ENCODE measurements at places on chromosomes 6 and 20.

DNA sequence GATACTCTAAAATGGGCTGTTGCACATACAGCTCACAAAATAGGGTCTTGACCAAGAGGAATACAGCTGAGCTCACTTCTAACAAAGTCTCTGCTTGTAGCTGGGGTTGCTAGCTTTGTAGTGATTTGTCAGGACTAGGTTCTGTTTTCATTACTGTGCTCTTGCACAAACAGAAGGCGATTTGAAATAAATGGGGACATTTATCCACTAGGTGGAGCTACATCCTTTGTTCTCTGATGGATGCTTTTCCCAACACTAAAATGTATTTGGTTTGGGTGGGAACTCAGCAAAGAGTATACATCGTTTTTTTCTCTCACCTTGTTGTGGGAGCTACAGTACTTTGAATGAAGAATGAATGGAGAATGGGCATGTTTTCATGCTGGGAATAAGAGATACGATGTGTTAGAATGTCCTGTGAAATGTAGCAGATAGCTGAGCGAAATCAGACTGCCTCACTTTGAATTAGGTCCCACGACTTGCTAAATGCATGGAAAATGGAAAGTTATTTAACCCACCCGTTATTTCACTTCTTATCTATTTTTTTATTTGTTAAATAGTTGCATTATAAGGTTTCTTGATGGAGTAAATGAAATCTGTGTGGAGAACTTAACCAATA is 494.7 kb upstream of the MAP3K7 start:
- no peak for DNase-seq

DNA sequence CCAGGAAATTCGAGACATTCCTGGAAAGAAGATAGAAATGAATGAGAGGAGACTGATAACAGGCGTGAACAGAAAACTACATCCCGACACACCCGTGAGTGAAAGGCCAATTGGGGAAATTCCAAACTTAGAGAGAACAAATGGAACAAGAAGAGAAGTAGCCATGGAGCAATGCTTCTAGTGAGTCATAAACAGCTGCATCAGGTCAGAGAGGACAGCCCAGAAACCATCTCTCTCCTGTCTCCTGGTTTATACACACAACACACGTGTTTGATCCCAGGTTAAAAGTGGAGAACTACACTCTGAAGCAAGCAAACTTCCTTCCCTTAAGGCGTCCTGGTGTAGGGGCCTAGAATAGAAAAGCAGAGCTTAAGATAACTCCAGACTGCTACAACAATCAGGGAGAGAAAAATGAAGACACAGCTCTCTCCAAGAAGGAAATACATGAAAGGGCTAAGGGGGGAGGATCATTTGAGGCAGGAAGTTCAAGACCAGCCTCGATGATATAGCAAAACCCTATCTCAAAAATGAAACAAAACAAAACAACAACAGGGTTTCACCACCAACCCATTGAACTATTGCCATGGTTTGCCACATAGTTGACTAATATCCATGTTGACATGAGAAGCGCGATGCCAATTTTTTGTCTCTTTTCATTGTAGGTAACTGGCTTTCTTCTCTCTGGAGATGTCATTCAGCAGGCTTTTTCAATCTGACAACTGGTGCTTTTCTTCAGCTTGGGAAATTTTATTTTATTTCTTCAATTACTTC is 26.9 kb downstream of the NRN1 start:
- DNase-seq = no peak

DNA sequence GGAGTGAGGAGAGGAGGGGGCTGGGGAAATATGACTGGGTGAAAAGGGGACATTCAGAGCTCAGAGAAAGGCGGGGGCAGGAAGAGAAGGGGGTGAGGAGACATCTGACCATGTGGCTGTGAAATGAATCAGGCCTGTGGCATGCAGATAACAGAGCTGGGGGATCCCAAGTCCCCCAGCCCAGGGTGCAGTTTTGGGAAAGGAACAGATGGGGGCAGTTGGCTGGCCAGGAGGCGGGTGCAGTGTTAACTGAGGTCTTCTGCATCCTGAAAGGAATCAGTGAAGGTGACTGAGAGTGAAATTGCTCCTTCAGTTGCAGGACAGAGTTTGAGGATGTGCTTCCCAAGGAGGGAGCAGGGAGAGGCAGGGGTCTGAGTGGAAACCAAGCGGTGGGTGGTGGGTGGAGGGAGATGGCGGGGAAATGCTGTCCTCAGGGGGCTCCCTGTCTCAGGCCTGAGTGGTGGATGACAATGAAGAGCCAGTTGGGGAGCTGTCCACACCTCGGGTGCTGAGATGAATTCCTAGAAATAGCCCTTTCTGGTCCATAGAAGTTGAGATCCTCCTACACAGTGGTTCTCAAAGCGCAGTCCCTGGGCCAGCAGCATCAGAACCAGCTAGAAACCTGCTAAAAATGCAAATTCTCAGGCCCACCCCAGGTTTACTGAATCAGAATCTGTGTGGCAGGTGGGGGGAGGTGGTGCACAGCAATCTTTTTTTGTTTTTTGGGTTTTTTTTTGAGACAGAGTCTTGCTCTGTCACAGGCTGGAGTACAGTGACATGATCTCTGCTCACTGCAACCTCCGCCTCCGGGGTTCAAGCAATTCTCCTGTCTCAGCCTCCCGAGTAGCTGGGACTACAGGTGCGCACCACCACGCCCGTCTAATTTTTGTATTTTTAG is 26.0 kb upstream of the CCDC167 start:
- DNase-seq = no peak

DNA sequence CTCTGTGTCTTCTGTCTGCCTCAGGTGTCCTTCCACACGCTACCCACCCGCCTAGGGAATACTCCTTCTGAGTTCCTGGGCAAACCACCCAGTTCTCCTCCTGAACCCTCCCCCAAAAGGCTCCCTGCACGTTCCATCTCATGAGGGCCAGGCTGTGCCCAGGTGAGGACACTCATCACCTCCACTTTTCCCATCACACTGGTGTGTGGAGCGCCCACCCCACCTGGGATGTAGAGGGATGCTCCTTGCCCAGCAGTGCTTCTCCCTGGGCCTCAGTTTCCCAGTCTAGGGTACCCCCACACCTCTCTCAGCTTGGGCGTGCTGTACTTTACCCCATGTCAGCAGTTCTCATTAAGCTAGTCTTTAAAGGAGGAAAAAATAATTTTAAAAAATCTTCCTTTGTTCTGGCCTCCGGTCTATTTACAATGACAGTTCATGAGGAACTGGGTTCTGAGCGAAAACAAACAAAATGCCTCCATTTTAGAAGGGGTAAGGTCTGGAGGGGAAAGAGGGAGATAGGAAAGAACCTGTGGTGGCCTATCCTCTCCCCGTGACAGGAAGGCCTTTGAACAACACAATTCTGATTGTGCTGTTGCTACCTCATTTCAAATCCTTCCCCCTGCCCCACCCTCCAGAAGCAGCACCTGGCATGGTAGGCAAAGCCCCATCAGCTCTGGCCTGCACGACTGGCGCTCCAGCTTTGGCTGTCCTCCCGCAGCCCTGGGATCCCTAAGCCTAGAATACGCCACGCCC is 1.7 kb upstream of the C20orf203 start:
- DNase-seq = no peak
